Lower leg skin (tissue), 4 donors: ENCODE measurements at places on chromosomes 13 and 19.

DNA sequence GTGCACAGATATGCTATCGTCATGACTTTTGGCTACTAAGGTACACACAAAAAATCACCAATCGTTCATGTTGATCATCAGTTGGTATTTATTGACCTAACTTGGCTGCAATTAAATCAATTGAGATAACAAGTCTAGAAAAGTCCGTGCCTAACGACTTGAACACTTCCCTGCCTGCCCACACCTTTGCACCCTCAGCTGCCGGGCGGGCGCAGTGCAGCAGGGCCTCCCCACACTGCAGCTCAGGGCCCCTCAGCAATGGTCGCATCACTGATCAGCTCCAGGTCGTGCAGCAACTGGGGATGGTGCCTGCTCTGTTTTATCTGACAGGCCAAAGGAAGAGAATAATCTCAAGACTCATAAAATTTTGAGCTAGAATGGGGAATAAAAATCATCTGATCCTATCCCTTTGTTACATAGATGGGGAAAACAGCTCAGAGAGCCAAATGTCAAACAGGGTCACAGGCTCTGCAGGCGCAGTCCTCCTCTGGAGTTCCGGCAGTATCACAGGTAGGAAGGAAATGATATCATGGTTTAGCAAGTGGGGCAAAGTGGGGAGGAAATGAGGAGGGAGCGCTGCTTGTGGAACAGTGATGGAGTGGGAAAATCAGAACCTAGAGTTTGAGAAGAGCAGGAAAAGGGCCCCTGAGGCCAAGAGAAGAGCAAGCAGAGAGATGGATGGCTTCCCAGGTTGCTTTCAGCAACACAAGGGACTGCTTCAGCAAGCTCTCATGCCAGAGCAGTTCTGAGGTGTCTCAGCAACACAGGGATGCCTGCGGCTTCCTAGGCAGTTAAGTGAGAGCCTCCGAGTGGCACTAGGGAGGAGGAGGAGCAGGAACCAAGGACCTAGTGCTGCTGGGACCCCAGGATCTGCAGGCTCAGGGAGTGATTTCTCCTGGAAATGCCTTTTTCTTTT lies 57.5 kb downstream of the SLC7A1 start:
- peak; percentile 80 for DNase-seq

- no peak for DNase-seq
Measured at GRCh38 chr19:16608290-16608739, 19.7 kb downstream of the MED26 start.

DNA sequence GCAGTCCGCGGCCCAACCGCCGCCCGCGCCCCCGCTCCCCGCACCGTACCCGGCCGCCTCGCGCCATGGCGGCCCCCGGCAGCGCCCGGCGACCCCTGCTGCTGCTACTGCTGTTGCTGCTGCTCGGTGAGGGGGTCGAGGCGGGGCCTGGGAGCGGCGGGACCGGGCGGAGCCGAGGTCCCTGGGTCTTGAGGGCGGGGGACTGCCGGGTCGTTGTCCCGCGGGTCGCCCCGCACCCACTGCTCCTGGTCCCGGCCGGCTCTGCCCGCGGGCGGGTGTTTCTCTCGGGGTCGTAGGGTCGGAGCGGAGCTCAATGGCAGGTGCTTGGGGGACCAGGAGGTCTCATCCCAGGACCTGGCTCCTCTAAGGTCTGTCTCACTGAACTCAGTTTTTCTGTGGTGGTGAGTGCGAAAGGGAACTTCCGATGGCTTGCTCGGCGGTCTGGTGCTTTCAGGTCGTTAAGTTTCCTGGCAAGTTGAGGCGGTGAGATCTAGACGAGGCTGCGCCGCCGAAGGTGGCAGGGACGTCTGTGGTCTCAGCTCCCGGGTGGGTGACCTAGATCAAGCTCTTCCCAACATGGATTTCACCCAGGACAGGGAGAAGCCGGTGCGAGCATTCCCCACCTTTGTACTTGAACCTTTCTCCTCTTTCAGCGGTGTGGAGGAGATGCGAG lies 467 bp downstream of the LAMP1 start:
- no peak for DNase-seq

- DNase-seq = no peak
Measured at GRCh38 chr13:37534181-37534580, 64.4 kb downstream of the POSTN start.

DNA sequence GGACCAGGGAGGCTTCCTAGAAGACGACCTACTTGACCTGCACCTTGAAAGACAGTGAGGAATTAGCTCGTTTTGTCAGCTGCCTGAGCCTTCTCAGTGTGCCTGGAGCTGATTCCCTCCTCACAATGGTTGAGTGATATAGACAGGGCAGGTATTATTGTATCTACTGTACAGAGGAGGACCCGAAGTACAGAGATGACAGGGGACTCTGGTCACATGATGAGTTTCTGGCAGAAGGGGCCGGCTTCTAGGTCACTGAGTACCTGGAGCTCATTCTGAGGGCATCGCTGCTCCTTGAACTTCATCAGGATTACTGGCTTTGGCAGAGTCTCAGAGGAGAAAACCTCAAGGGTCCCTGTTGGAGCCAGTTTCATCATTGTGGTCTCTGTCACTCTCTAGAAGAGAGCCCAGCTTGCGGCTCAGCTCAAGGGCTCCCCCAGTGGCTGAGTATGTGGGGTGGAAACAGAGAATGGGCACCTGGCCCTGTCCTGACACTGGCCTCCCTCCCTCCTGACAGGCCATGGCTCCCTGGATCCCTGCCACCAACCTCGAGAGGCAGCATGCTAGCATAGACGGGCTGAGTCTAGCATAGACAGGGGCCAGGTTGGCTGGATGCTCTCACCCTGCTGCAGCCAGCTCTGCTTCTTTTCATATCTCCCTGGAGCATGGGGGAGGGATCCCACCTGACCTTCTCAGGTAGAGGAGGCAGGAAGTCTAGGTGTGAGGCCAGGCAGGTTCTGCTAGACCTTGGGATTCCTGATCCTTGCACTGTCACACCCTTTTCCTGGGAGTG lies 38.7 kb downstream of the NFIX start:
- no peak for DNase-seq

GRCh38 chr13:34151885-34152284 lies 333.9 kb downstream of the RFC3 start:
- DNase-seq = no peak

- DNase-seq = no peak
Measured at GRCh38 chr19:16222806-16223205, 25.1 kb downstream of the AP1M1 start.

DNA sequence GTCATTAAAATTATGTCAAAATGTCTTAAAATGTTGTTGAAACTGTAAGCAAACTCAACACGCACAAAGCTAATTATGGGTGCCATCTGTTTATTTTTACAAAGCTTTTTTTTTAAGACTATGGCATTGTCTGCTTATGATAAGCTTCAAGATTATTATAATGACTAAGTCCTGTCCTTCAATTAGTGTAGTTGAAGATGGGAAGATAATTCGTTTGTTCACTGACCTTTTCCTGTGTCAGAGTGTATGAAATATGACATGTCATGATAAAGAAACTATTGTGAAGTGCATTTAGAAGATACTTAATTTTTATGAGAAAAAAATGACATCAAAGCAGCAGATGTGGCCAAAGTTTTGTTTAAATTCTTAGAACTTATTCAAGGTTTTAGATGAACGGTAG lies 211.3 kb downstream of the PCCA start:
- DNase-seq = no peak

DNA sequence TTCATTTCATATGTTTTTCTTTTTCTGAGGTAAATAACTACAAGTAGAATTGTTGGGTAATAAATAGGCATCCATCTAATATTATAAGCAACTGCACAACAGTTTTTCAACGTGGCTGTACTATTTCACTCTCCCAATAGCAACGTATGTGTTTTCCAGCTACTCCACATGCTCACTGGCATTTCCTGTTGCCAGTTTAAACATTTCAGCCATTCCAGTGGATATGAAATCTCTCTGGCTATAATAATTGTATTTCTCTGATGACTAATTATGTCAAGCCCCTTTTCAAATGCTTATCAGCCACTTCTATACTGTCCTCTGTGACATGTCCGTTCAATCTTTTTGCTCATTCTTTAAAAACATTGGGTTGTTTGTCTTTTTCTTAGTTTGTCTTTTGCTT lies 26.8 kb upstream of the ALOX5AP start:
- no peak for DNase-seq

- no peak for DNase-seq
Measured at GRCh38 chr19:49858088-49858985, 7.4 kb downstream of the PTOV1 start.

DNA sequence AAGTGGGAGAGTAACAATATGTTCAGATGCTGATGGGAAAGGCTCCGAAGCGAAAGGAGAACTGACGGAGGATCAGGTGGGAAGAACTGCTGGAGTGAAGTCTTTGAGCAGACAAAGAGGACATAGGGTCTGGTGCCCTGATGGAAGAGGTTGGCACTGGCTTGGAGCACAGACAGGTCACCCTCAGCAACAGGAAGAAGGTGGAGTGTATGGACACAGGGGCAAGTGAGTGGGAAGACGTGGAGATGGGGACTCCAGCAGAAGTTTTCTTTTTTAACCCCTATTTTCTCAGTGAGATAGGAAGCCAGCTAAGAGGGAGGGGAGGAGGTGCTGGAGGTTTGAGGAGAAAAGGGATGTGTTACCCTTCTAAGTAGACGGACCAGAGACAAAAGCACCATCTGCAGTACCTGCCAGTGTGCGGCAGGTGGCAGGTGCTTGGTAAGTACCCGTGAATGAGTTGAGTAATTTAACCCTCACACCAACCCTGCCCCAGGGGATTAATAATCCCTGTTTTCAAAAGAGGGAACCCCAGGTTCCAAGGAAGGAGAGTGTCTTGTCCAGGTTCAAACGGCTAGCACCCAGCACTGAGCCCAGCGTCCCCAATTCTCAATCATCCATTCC lies 11.2 kb downstream of the HAS1 start:
- DNase-seq = no peak

- no peak for DNase-seq
Measured at GRCh38 chr19:58381460-58382212, 806 bp upstream of the ZNF837 start.

GRCh38 chr19:38715555-38715954 lies 28.7 kb downstream of the CAPN12 start:
- DNase-seq = no peak

DNA sequence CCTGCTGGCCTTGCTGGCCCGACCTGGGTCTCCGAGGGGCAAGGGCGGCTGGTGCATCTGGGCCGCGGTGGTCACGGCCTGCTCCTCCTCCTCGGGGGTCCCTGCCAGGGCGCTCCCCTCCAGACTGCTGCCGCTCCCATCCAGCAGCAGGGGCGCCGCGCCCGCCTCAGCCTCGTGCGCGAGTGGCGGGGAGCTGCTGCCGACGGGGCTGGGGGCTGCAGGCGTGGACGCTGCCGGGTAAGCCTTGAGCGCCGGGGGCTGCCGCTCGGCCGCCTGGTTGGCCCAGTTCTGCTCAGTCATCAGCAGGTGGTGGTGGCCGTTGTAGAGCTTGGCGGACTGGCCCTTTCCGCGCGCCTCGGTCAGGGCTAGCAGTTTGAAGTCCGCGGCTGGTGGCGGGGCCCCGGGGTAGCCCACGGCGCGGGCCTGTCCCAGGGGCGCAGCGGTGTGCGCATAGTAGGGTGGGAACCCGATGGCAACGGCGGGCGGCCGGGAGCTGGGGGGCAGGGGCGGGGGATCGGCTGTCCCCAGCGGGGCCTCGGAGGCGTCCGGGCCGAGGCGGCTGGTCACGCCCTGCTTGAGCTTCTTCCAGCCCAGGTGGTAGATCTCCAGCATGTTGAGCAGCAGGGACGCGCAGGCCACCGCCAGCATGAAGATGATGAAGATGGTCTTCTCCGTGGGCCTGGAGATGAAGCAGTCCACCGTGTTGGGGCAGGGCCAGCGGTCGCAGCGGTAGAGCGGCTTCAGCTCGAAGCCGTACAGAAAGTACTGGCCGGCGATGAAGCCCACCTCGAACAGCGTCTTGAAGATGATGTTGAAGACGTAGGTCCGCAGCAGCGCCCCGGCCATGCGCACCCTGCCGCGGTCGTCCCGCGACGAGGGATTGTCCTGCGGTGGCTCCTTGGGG lies 18.6 kb downstream of the GJA3 start:
- no peak for DNase-seq
